Activated CD4-positive, alpha-beta T cell treated with anti-CD3 and anti-CD28 coated beads, Interleukin-2, amount 10 ng/mL, durations not matched to agents 7 days and 5 days (primary cell): ENCODE measurements at places on chromosomes 5 and 9. TPM values are rescaled to one million over a fixed set of nuclear protein-coding genes. Genes with fewer than 3 reads are reported as not detected.

DNA sequence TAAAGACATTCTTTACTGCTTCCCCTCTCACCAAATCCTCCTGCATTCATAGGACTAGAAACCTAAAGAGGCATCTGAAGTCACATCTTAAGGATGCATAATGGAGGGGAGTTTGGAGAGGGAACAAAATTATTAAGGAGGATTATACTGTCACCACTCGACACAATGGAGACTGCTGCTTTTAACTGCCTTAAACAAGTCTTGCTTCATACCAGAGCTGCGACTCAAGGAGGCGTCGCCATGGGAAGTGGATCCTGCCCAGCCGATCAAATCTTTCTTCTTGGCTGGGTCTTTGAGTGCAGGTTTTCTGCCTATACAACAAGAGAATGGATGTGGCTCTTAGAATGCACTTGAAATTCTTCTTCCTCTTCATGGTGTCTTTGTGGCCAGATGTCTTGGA, 66.7 kb upstream of the FOXE1 start:
- H3K27ac ChIP-seq: no peak overlapping the region
- no peak for DNase-seq
- no peaks in the 10 kb centered on the region for H3K36me3 ChIP-seq
- no peak overlapping the region for H3K4me3 ChIP-seq

- no peaks in the 10 kb centered on the region for H3K4me1 ChIP-seq
- no peak for DNase-seq
- peaks cover 2% of the 10 kb centered on the region for H3K27me3 ChIP-seq
- no peak overlapping the region for H3K4me3 ChIP-seq
Measured at GRCh38 chr5:32771037-32771436, 59.9 kb downstream of the NPR3 start.

- H3K27ac ChIP-seq: peak overlapping the region; percentile 87
- peak overlapping the region; percentile 21 for H3K4me3 ChIP-seq
- peaks cover 33% of the 10 kb centered on the region for H3K4me1 ChIP-seq
- DNase-seq: no peak
Measured at GRCh38 chr9:123867034-123867433, 62.9 kb downstream of the DENND1A start.

DNA sequence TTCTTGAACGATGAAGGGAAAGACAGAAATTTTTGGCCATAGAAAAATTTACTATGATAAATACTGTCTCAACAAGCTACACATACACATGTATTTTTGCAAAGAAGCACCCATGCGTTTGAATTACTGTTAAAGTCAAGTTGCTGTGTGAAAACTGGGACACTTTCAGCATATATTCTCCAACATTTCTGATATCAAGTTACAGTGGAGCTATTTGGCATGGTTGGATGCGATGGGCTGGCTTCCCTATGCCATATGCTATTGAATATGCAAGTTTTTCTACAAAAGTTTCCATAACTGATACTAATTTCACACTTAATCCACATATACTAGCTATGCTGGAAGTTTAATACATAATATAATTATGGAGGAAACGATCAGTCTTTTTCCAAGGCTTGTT, 381.4 kb downstream of the CTNND2 start:
- no peaks in the 10 kb centered on the region for H3K27me3 ChIP-seq
- no peaks in the 10 kb centered on the region for H3K4me1 ChIP-seq
- H3K36me3 ChIP-seq: no peaks in the 10 kb centered on the region
- no peak for DNase-seq

The PDCD1LG2 gene
- total RNA-seq: 2.2 TPM

The PCDHA1 gene
- not detected for total RNA-seq

- peaks cover 55% of the 10 kb centered on the region for H3K36me3 ChIP-seq
- peak overlapping the region; percentile 98 for H3K27ac ChIP-seq
- peak overlapping the region; percentile 79 for H3K4me3 ChIP-seq
- peak; percentile 76 for DNase-seq
Measured at GRCh38 chr5:1104327-1105006, 7.4 kb downstream of the SLC12A7 start.

DNA sequence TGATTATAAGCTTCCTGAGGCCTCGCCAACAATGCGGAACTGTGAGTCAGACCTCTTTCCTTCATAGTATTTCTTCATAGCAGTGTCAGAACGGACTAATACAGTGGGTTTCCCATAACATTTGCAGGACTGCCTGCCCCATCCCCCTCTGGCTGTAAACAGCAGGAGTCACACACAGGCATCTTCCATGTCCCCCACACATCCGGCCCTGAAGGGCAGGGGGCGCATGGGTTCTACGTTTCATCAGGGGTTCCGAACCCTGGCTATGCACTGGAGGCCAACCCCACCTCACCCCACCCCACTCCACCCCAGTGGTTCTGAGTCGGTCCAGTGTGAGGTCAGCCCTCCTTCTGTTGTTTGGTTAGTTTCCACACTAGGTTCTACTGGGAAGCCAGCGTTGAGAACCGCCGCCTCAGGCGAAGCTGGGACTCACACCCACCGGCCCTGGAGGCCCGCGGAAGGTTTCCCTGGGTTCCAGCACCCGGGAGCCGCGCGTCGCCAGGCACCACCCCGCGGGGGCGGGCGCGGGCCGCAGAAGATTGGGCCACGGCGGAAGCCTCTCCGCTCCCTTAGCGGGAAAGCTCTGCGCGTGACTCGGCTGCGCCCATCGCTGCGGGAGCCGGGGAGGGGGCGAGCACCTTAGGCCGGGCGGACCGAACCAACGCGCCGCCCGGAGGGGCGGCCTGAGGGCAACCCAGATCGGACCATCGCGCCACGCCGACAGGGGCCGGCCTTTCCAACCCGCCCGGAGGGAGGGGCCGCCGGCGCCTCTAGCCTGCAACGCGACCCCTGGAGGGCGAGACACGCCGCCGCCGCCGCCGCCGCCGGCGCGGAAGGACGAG, at the start of gene RUSC2:
RUSC2 (plus strand) TSS at position 799 of the 842 bp plus-strand sequence. CDS start 56,411 bp downstream, outside the sequence.
- peaks cover 40% of the 10 kb centered on the region for H3K4me1 ChIP-seq
- peak within 1 kb of the TSS; percentile 81 for H3K4me3 ChIP-seq
- H3K27me3 ChIP-seq: peaks cover 14% of the 10 kb centered on the region
- peak within 1 kb of the TSS; percentile 85 for H3K27ac ChIP-seq
- no peaks in the 10 kb centered on the region for H3K36me3 ChIP-seq

DNA sequence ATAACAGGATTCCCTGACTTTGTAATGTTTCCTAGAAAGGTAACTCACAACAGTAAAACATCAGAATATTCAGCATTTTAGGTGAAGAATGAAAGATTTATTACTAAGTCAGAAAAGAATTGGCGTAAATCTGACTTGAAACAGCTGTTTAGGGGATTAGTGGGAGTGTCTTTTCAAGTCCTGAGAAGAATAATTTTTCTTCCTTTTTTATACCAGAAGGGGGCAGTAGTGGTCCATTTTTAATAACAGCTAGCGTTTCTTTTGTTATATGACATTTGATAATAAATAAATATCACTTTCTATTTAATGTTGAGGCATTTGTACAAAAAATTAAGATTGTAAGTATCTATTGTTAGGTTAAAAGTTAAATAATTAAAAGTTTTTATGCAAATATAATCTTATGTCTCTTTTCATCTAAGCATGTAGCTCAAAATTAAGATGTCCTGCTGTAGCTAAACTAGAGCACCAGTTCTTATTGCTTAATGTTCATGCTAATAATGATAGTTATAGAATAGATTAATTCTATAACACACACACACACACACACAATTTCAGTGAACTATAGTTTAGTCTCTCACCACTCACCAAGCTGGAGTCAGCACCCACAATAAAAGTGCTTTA, 258.7 kb upstream of the ARRDC3 start:
- H3K4me1 ChIP-seq: no peaks in the 10 kb centered on the region
- peaks cover 3% of the 10 kb centered on the region for H3K27me3 ChIP-seq
- H3K4me3 ChIP-seq: no peak overlapping the region
- H3K36me3 ChIP-seq: no peaks in the 10 kb centered on the region
- H3K27ac ChIP-seq: no peak overlapping the region

- DNase-seq: no peak
- H3K27ac ChIP-seq: no peak overlapping the region
- no peaks in the 10 kb centered on the region for H3K4me1 ChIP-seq
- H3K36me3 ChIP-seq: no peaks in the 10 kb centered on the region
Measured at GRCh38 chr9:105973951-105974351, 279.6 kb downstream of the TMEM38B start.

DNA sequence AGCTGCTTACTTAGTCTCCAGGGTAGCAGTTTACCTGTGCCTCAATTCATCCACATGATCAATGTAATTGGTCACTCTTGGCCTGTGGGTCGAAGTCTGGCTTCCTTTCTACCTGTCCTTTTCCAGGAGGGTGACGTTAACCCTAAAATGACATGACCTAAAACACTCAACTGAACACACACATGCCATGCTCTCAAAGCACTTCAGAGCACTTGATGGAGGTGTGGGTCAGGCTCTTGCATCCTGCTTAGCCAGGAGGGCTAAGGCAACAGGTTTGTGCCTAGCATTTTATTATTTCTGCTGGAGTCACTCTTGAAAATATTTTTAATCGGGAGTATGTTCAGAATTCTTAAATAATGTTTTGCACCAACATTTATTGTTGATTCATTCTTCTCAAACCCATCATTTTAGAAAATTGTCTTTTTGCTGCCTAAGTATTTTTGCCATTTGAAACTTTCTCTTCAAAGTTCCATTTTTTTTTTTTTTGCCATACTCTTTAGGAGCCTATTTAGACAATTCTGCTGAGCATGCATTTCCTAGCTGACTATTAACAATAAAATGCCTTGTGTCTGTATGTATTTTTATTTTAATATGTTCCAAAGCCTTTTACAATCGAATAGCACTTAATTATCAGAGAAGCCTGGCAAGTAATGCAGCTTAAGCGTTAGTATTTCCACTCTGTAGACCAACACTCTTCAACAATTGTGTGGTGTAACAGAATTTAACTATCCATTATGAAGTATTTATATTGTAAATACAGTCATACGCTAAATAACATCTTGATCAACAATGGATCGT, 59.1 kb downstream of the ATP10B start:
- no peak overlapping the region for H3K4me3 ChIP-seq
- DNase-seq: no peak
- H3K27ac ChIP-seq: no peak overlapping the region
- no peaks in the 10 kb centered on the region for H3K36me3 ChIP-seq
- no peaks in the 10 kb centered on the region for H3K4me1 ChIP-seq

DNA sequence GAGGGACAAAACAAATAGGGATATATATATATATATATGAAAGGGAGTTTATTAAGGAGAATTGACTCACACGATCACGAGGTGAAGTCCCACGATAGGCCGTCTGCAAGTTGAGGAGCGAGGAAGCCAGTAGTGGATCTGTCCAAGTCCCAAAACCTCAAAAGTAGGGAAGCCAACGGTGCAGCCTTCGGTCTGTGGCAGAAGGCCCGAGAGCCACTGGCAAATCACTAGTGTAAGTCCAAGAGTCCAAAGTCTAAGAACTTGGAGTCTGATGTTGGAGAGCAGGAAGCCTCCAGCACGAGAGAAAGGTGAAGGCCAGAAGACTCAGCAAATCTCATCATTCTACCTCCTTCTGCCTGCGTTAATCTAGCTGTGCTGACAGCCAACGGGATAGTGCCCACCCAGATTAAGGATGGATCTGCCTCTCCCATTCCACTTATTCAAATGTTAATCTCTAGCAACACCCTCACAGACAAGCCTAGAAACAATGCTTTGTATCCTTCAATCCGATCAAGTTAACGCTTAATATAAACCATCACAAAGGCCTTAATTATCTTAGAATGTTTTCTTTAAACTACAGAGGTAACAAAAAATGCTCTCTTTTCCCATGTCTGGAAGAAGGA, 23.8 kb upstream of the DAB2 start:
- no peak overlapping the region for H3K27ac ChIP-seq
- no peak overlapping the region for H3K4me3 ChIP-seq
- peaks cover 7% of the 10 kb centered on the region for H3K27me3 ChIP-seq
- H3K4me1 ChIP-seq: no peaks in the 10 kb centered on the region

DNA sequence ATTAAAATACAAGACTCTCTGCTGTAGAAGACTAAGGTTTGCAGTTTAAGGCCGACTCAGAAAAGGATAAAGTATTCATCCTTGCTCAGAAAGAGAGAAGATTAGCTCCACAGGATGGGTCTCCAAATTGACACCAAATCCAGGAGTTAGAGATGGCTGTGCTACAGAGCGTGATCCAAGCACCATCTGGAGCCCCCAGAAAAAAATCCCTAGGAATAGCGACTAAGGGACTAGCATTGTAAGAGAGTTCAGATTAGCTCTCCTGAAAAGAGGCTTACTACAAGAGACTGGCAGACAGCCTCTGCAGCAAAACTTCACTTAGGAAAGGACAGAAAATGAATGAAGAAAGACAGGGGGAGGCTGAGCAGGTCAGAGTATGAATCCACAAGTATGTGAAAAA, 3.7 kb downstream of the SIL1 start:
- no peak overlapping the region for H3K4me3 ChIP-seq
- DNase-seq: no peak
- H3K4me1 ChIP-seq: peaks cover 26% of the 10 kb centered on the region
- H3K27me3 ChIP-seq: no peaks in the 10 kb centered on the region
- H3K36me3 ChIP-seq: peaks cover 2% of the 10 kb centered on the region

The IFNA2 gene
- not detected for total RNA-seq

GRCh38 chr5:78592735-78593386, 55.7 kb downstream of the LHFPL2 start:
- H3K36me3 ChIP-seq: no peaks in the 10 kb centered on the region
- peaks cover 13% of the 10 kb centered on the region for H3K27me3 ChIP-seq
- no peak for DNase-seq
- peaks cover 2% of the 10 kb centered on the region for H3K4me1 ChIP-seq

DNA sequence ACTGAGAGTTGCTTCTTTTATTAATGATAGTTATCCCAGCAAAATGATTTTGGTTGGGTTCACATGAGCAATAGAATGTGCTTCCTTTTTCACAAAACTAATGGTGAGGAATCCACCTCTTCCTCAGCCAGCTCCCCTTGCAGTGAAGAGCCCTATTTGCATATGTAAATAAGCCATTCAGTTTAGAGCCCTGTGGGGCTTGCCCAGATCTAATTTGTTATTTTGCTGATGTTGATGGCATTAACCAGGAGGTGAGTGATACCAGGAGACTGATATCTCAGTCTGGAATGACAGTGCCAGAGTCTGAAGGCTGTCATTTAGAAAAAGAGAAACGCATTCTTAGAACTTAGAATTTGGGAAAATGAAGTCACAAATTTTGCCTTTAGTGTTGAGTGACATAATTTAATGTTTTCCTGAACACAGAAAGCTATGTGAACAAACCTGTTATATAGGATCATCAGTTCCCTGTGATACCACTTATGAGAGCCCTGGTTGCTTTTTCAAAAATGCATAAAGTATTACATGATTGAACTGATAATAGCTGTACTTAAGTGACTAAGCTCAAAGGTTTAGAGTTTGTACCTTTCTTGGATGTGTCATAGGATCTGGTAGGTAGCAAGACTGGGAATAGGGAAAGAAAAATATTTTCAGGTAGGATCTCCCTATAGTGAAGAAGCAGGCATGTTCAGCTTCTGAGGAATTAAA, 271.6 kb downstream of the MAST4 start:
- no peak overlapping the region for H3K4me3 ChIP-seq
- H3K36me3 ChIP-seq: no peaks in the 10 kb centered on the region
- H3K27ac ChIP-seq: no peak overlapping the region
- peaks cover 4% of the 10 kb centered on the region for H3K27me3 ChIP-seq

The PCSK5 gene
- 4.3 TPM for total RNA-seq

GRCh38 chr9:106745876-106746275, 117.1 kb upstream of the ZNF462 start:
- no peak overlapping the region for H3K4me3 ChIP-seq
- no peaks in the 10 kb centered on the region for H3K4me1 ChIP-seq
- H3K27me3 ChIP-seq: no peaks in the 10 kb centered on the region
- DNase-seq: no peak
- no peak overlapping the region for H3K27ac ChIP-seq

The IL11RA gene
- total RNA-seq: 68.5 TPM

GRCh38 chr9:35267710-35268109, 105.9 kb downstream of the UNC13B start:
- DNase-seq: no peak
- H3K4me3 ChIP-seq: no peak overlapping the region
- no peaks in the 10 kb centered on the region for H3K36me3 ChIP-seq
- no peak overlapping the region for H3K27ac ChIP-seq
- no peaks in the 10 kb centered on the region for H3K4me1 ChIP-seq
- H3K27me3 ChIP-seq: peaks cover 19% of the 10 kb centered on the region
